ENCODE measurements at places on chromosomes 16 and 17. TPM values are rescaled to one million over a fixed set of nuclear protein-coding genes. Genes with fewer than 3 reads are reported as not detected.

DNA sequence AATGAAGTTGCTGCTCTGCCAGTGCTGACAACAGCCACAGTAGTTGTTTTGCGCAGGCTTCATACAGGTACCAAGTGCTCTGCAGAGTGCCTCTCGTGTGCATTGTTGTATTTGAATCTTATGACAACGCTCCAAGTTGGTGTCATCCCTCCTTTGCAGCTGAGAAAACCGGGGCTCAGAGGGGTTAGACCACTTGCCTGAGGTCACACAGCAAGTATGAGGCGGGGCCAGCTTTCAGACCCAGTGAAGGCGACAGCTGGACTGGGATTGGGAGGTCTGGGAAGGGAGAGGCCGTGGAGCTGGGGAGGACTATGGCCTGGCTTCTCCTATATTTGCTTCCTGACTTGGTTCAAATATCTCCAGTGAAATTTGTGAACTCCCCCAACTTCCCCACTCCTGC lies 33.2 kb downstream of the WNT9B start:
- no peak overlapping the region for H3K4me3 ChIP-seq
- H3K27me3 ChIP-seq, result no peaks in the 10 kb centered on the region
- H3K36me3 ChIP-seq, result no peaks in the 10 kb centered on the region
- no peak for DNase-seq

- H3K4me1 ChIP-seq, result no peaks in the 10 kb centered on the region
- no peaks in the 10 kb centered on the region for H3K27me3 ChIP-seq
- H3K4me3 ChIP-seq, result no peak overlapping the region
Observed at GRCh38 chr17:80315517-80316182, 55.0 kb downstream of the RNF213 start.

- H3K4me3 ChIP-seq, result no peak overlapping the region
- no peaks in the 10 kb centered on the region for H3K27me3 ChIP-seq
- no peak overlapping the region for H3K27ac ChIP-seq
- H3K36me3 ChIP-seq, result no peaks in the 10 kb centered on the region
Observed at GRCh38 chr16:12078405-12079280, 102.1 kb downstream of the SNX29 start.

GRCh38 chr16:17328932-17329331 lies 141.8 kb downstream of the XYLT1 start:
- H3K4me3 ChIP-seq, result no peak overlapping the region
- H3K4me1 ChIP-seq, result no peaks in the 10 kb centered on the region
- no peaks in the 10 kb centered on the region for H3K27me3 ChIP-seq
- no peak overlapping the region for H3K27ac ChIP-seq

DNA sequence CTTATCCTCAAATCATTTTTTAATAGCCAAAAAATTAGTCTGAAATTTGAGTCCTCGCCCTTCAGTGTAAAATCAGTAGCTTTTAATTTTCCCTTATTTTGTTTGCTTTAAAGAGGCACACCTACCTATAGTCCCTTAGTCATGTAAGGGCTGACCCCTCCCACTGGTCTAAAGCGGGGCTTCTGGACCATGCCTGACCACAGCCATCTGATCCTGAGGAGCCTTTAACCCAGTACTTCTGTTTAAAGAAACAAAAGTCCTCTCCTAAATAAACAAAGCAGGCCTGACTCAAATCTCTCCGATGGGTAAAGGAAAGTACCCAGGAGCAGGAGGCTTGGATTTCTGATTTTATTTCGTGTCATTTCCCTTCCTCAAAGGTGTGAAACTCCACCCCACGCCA lies 92.0 kb upstream of the CCL2 start:
- H3K4me1 ChIP-seq, result no peaks in the 10 kb centered on the region
- H3K4me3 ChIP-seq, result no peak overlapping the region
- H3K27me3 ChIP-seq, result no peaks in the 10 kb centered on the region
- no peak for DNase-seq
- no peak overlapping the region for H3K27ac ChIP-seq

GRCh38 chr17:52477824-52478699 lies 319.5 kb upstream of the CA10 start:
- H3K27ac ChIP-seq, result no peak overlapping the region
- H3K36me3 ChIP-seq, result no peaks in the 10 kb centered on the region
- no peak overlapping the region for H3K4me3 ChIP-seq
- H3K27me3 ChIP-seq, result no peaks in the 10 kb centered on the region

- no peaks in the 10 kb centered on the region for H3K27me3 ChIP-seq
- H3K4me1 ChIP-seq, result no peaks in the 10 kb centered on the region
- no peak overlapping the region for H3K27ac ChIP-seq
- H3K36me3 ChIP-seq, result no peaks in the 10 kb centered on the region
- DNase-seq, result no peak
Observed at GRCh38 chr17:9937241-9937761, 32.2 kb upstream of the RCVRN start.

DNA sequence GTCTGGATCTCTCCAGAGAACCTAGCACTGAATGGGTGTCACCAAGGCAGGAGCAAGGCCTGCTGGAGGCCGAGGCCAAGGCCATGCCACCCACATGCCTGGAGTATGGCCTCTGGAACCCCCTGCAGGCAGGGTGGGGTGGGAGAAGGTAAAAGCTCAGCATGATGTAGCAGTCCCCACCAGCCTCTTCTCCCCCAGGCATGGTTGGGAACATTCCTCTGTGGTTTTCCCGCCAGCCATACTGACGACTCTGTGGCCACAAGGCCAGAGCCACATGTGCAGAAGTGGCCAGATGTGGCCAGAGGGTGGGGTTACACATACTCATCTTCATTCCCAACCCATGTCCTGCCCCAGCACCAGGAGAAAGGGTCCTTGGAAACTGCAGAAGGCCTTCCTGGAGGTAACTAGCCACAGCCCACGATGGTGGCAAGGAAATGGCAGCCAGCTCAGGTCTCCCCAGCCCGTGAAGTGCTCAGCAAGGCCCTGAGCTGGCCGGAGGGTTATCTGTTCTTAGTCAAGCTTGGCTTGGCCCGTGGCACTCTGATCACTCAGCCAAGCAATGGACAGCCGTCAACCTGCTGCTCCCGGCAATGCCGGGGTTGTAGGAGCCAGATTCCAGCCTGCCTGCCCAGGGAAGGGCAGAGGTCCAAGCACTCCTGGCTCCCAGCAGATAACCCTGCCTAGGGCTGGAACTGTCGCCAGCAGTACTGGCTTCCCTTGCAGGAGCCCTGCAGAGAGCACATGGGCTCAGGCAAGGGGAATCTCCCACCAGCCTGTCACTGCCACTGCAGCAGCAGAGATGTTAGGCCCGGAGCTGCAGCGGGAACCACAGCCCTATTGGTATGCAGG lies 26.1 kb downstream of the HDAC5 start:
- no peaks in the 10 kb centered on the region for H3K27me3 ChIP-seq
- peaks cover 6% of the 10 kb centered on the region for H3K4me1 ChIP-seq
- no peak for DNase-seq
- H3K4me3 ChIP-seq, result no peak overlapping the region
- peaks cover 12% of the 10 kb centered on the region for H3K36me3 ChIP-seq

DNA sequence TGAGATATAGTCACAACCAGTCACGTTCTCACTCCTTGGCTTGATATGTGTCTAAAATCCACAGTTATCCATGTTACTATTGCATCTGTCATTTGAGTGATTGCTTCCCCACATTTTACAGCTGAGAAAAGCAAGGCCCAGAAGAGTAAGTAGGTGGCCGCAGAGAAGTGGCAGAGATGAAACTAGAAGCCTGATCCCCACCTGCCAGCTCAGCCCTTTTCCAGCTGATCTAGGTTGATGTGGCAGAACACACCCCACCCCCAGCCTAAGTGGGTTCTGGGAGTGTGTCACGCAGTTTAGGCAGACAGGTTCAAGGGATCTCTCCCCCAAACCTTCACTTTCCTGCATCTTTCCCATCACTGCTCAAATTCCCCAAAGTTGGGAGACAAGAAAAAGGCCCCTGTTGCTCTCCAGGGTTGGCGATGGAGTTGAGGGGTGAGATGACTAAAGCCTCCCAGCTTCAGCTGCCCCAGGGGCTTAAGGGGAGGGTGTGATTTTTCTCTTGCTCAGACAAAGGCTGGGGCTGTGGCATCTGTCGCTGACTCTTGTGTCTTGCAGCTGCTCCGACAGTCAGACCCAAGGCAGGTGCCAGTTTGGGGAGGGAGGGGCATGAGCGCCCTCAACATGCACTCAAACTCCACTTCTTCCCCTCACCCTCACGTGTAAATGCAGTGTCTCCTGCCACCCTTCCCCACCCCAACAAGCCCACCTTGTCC lies 48.9 kb upstream of the LHX1 start:
- H3K27me3 ChIP-seq, result no peaks in the 10 kb centered on the region
- H3K4me3 ChIP-seq, result no peak overlapping the region
- no peaks in the 10 kb centered on the region for H3K4me1 ChIP-seq
- DNase-seq, result no peak

DNA sequence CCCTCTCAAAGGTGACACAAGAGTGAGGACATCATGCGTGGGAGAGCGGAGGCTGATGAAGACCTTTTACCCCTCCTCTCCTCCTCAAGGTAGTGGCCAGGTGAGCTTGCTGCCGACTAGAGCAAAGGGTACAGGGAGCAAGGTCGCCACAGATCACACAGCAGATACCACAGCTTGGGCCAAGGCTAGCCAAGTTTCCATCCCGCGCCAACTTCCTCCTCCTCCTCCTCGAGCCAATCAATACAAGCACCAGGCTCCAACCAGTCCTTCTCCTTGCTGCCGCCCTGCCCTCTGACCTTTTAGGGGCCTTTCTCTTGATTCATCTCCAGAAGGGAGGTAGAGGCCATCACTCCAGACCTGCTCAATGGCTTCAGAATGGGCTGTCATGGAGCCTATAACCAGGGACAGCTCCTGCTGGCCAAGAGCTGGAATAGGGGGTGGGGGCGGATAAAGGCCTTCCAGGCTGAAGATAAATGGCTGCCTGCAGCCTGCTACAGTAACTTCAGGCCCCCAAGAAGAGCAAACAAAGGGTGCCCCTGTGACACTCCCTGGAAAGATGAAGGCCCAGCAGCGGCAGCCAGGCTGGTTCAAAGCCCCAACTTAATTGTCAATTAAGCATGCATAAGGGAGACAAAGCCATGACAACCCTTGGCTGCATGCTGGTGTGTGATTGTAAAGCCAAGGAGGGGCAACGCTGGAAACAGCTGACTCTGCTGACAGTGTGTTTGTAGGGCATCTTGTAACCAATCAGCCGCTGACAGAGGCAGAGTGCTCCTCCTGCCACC lies 17.8 kb downstream of the HNF1B start:
- peak overlapping the region; percentile 61 for H3K27ac ChIP-seq
- H3K4me1 ChIP-seq, result peaks cover 14% of the 10 kb centered on the region
- no peak overlapping the region for H3K4me3 ChIP-seq
- DNase-seq, result peak; percentile 84
- peaks cover 26% of the 10 kb centered on the region for H3K36me3 ChIP-seq

- no peaks in the 10 kb centered on the region for H3K4me1 ChIP-seq
- H3K4me3 ChIP-seq, result no peak overlapping the region
- H3K27ac ChIP-seq, result no peak overlapping the region
- H3K36me3 ChIP-seq, result no peaks in the 10 kb centered on the region
Observed at GRCh38 chr17:39235555-39236449, 10.1 kb upstream of the STAC2 start.

GRCh38 chr16:70706948-70707465 lies 21.2 kb upstream of the MTSS2 start:
- H3K36me3 ChIP-seq, result no peaks in the 10 kb centered on the region
- H3K4me1 ChIP-seq, result no peaks in the 10 kb centered on the region
- no peak overlapping the region for H3K27ac ChIP-seq
- no peak overlapping the region for H3K4me3 ChIP-seq

GRCh38 chr17:40558300-40558889 lies 6.9 kb downstream of the CCR7 start:
- H3K36me3 ChIP-seq, result no peaks in the 10 kb centered on the region
- H3K27ac ChIP-seq, result no peak overlapping the region
- no peak overlapping the region for H3K4me3 ChIP-seq

DNA sequence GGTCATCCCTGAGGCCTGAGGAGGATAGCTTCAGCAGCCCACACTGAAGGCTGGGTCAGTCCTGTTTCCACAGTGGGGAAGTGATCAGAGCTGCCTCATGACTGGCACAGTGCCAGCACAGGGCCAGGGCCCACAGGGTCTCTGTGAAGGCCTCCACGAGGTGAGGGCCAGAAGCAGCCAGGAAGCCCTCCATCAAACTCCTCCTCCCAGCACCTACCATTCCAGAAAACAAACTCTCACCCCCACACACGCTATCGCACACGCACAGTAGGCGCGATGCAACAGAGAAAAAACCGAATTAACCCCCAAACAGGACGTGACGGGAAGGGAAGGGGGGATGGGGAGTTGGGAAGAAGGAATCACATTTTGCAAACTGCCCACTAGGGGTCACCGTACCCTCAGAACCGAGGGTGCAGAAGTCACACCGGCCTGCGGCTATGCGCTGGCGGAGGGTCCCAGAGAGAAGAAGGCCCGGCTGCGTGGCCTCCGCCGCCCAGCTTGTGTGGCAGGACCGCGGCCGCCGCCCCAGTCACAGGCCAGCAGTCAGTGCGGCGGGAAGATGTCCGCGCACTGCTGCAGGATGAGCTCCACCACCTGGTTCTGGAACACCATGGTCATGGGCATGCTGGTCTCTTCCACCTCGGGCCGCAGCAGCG lies 37.6 kb downstream of the ARHGAP27 start:
- no peaks in the 10 kb centered on the region for H3K36me3 ChIP-seq
- no peaks in the 10 kb centered on the region for H3K4me1 ChIP-seq
- DNase-seq, result peak; percentile 58
- no peaks in the 10 kb centered on the region for H3K27me3 ChIP-seq
- no peak overlapping the region for H3K4me3 ChIP-seq

GRCh38 chr16:75614066-75614897 lies 8.8 kb downstream of the ADAT1 start:
- no peak overlapping the region for H3K27ac ChIP-seq
- H3K27me3 ChIP-seq, result no peaks in the 10 kb centered on the region
- H3K4me1 ChIP-seq, result no peaks in the 10 kb centered on the region
- no peaks in the 10 kb centered on the region for H3K36me3 ChIP-seq

Gene OTOA
- polyA plus RNA-seq, result not detected

Gene CPHXL2
- polyA plus RNA-seq, result not detected

Gene AANAT
- not detected for polyA plus RNA-seq

Gene TBX6
- polyA plus RNA-seq, result 2.3 TPM

Gene TBC1D3K
- not detected for polyA plus RNA-seq

Gene VTN
- polyA plus RNA-seq, result 14.6 TPM

Gene TMEM132E
- 1.1 TPM for polyA plus RNA-seq

Gene LPCAT2
- 4.4 TPM for polyA plus RNA-seq

Gene CA7
- polyA plus RNA-seq, result not detected

Gene EVPL
- 6.5 TPM for polyA plus RNA-seq

All from pancreas (tissue), 10 donors.